ENCODE measurements at places on chromosomes 1 and 21.

- DNase-seq: no peak
Measured at GRCh38 chr1:40876891-40877290, 14.7 kb upstream of the CITED4 start.

GRCh38 chr21:31566064-31566463 lies 93.4 kb upstream of the SOD1 start:
- DNase-seq: no peak

DNA sequence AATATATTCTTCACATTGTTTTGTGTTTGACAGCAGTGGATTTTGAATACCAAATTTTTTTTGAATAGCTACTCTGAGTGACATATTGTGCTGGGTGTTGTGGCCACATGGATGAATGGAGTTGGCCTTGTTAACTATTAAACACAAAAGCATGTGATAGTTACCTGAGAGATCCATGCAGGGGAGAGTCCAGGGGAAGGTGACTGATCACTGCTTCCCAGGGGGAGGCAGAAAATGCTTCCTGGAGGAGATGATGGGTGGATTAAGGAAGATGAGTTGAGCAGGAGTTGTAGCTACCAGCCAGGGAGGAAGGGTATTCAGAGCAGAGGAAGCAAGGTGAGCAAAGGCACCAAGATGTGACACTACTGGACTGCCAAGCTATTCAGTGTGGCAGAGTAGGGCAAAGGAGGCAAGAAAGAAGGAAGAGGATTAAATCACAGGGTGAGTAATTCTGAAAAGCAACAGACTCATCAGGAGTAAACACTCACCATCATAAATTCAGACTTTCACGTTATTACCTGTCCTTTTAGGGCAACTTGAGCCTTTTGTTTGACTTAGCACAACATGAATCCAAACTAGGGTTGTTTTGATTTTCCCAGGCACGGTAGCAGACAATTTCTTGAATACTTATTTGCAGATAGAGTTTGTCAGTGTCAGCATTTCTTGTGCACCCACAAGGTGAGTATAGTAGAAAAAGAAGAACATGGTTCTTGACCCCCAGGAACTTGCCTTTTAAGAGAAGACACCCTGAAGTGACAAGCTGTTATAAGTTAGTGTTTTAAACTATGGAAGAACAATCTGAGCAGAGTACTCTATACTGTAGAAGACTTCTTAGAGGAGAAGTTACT lies 4.2 kb downstream of the CD46 start:
- DNase-seq: no peak

GRCh38 chr21:41378849-41379248 lies 17.0 kb downstream of the MX2 start:
- no peak for DNase-seq

GRCh38 chr1:167617153-167618147 lies 12.6 kb upstream of the RCSD1 start:
- DNase-seq: no peak

DNA sequence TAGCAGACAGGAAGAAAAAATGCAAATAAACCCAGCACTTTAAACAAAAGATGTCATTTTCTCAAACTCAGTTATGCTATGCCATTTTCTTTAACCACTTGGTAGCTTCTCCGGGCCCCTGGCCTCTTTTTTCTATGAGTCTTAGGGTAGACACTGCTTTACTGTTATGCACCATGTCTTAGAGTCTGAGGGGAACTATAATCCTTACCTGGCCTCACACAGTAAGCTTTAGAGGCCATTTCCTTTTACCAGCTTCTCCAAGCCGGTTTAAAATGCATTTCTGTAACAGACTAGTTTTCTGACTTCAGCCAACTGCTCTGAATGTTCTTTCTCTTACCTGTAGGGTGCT lies 73.7 kb upstream of the EDEM3 start:
- no peak for DNase-seq

- no peak for DNase-seq
Measured at GRCh38 chr1:103025858-103026409, 82.4 kb downstream of the COL11A1 start.

- DNase-seq: no peak
Measured at GRCh38 chr21:38402795-38403194, 95.5 kb downstream of the ERG start.

GRCh38 chr1:8026976-8027747 lies 1.1 kb upstream of the ERRFI1 start:
- DNase-seq: no peak

DNA sequence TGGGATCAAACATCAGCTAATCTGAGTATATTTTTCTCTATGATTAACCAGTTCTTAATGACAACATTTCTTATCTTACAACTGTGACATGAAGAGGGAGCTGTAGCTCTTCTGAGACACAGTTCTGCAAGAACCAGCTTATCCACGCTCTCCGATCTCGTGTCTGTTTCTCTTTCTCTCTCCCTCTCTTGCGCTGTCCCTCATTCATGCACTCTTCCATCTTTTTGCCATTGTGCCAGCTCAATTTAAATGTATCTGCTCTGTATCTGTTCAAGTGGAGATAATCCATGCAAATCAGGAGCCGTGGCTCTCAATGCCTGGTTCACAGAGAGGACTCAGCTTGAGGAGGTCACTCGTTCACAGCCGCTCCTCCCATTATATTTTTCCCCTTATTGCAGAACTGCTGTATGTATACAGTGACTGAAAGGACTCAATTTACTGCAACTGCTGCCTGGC lies 494.7 kb upstream of the ADGRL2 start:
- peak; percentile 9 for DNase-seq

GRCh38 chr21:36169470-36170128 lies 13.0 kb downstream of the DOP1B start:
- no peak for DNase-seq

DNA sequence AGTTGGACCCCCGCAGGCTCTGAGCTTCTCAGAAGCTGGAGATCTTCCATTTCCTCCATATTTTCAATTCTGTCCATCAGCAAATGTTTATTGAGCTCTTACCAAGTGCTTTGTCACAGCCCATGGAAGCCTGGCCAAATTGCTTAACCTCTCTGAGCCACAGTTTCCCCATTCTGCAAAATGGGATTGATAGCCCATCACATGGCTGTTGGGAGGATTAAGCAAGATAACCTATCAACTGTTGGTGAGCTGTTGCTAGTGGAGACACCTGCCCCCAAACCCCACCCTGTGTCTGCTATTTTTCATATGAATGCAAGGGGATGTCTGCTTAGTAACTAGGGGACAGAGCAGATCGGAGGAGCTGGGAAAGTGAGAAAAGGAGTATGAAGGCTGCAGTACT lies 38.3 kb downstream of the CD34 start:
- DNase-seq: no peak

- no peak for DNase-seq
Measured at GRCh38 chr1:7284839-7285435, 486.2 kb upstream of the VAMP3 start.

GRCh38 chr1:172742599-172743500 lies 83.9 kb downstream of the FASLG start:
- no peak for DNase-seq
